ENCODE measurements at places on chromosomes 7 and 10.

- DNase-seq, result no peak
Measured at GRCh38 chr10:52639652-52640051, 132.9 kb downstream of the MBL2 start.

DNA sequence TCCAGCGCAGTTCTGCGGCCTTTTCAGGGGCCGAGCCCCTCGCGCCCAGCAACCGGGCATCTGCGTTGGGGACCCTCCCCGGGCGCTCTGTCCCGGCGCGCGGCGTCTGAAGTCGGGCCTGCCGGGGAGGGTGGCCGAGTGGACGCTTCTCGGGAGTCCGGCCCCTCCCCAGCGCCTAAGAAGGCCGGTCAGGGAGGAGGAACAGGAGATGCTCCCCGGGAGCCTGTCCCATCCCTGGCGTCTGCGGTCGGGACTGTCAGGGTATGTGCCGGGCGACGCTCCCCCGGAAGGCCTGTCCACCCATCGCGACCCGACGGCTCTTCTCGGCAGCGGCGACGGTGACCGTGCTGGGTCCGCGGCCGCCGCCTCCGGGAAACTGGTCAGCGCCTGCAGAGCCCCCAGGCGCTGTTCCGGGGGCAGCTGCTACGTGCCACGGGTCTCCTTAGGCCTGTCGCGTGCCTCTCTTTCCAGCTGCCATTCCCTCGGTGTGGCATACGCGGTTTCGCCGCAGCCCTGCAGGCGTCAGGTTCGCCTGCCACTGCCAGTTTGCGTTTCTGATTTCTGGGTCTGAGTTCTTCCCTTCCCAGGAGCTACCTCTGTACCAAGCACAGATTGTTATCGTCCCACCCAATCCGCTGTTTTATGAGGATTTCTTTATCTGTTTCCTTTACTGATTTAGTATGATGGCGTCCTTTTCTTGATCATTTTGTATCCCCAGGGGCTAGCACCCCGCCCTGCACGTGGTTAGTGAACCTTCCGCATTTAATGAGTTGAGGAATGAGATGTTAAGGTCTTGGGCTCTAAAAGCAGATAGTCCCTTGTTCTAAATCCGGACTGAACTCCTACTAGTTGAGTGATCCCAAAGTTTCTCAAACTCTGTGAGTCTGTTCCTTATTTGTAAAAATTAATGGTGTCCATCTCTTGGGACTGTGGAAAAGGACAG is 782 bp downstream of the IFIT5 start:
- peak; percentile 49 for DNase-seq

GRCh38 chr7:5649641-5650040 is 131.8 kb downstream of the RNF216 start:
- DNase-seq, result no peak

DNA sequence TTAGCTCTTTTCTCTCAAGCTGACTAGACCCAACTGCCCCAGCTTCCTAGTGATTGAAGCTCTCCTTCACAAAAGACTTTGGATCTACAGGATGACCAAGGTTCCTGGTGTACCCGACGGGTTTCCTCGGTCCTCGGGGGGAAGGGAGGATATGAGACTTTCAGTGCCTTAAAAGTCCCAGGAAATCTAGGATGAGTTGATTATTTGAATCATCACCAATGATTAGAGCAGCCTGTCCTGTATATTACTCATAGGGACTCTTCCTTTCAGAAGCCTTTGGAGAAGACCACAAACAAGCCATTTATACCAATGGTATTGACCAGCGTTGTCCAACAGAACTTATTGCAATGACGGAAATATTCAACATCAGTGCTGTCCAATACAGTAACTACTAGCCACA is 6.1 kb upstream of the ACTA2 start:
- no peak for DNase-seq

Measured in head of caudate nucleus (tissue), 42 donors.